ENCODE measurements at places on chromosomes 1 and 21.

- no peak for DNase-seq
Observed at GRCh38 chr1:75257424-75257823, 123.2 kb downstream of the LHX8 start.

DNA sequence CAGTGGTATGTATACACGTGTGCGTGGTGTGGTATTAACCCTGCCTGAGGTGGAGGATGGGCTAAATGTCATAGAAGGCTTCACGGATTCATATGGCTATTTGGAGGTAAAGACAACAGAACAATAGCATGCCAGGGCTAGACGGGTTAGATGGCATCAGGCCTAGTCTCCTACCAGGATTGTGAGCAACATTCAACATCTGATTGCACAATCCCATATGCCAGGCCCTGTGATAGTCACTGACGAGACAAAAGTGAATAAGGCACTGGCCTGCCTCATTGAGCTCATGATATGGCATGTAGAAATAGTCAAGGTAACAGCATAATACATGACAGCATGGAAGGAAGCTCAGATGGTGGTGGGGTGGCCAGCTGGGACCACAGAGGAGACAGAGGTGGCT, 167.1 kb upstream of the BEND5 start:
- no peak for DNase-seq

GRCh38 chr1:247273013-247273412, 17.1 kb downstream of the VN1R5 start:
- DNase-seq: no peak

DNA sequence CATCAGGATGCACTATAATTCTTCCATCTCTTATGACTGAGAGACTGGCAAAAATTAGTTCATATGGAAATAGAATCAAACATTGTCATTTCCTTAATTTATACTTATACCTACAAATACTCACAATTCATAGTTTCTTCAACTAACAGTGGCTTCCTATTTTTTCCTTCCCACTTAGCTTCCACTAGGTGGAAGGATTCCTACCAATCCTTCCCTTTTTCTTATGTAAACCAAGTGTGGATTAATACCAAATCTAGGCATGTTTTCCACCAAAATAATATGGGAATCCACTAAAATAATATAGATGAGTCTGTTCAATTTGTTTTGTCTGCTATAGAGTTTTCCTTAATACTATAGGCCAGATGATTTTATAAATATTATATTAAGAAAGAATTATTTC, 1537.1 kb downstream of the PLA2G4A start:
- DNase-seq: no peak

DNA sequence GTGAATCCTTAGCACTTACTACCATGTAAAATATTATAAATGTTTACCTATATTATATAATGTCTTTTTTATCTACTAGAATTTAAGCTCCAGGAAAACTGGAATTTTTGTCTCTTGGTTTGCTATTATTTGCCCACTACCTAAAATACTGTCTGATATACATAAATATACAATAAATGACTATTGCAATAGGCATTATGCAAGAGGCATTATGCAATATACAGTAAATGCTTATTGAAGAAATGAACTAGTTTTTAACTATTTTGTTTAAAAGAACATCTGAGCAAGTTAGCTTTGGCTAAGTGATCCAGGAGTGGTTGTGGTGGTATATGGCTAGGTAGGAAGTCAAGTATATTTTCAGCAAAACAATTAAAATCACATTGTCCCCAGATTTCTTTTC, 640.2 kb upstream of the PKN2 start:
- no peak for DNase-seq

DNA sequence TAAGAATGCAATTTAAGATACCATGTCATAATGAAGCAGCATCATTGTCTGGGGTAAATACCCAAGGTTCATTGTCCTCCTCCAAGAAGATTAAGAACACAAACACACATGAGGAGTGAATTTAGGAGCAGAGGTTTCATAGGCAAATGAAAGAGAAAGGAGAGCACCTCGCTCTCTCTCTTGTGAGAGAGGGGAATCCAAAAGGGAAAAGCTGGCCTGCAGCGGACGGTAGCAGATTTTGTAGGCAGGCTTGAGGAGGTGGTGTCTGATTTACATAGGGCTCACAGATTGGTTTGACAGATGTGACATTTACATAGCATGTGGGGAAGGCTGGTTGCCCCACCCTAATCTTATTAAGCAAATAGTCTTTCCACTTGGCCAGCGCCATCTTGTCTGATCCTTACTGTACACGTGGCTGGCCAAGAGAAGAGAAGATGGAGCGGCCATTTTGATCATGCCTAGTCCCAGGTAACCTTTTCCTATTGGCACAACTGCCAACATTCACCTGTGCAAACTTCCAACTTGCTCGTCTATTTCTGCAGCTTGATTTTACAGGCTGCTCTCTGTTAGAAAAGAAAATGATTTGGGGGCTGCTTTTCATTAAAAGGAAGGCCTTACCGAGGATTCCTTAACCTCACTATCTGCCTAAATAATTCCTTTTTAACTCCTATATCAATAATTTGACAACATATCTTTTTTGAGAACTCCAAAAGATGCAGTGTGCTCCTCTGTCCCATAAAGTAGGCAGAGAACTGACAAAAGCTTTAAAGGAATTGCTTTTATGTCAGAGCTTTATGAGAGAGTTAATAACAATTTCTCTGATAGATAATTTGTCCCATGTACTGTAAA, 16.0 kb upstream of the LRRC7 start:
- no peak for DNase-seq

- no peak for DNase-seq
Observed at GRCh38 chr1:227033880-227034279, 93.8 kb downstream of the COQ8A start.

GRCh38 chr1:4837031-4837600, 182.7 kb downstream of the AJAP1 start:
- DNase-seq: no peak

GRCh38 chr1:81559662-81560350, 240.9 kb upstream of the ADGRL2 start:
- DNase-seq: no peak

DNA sequence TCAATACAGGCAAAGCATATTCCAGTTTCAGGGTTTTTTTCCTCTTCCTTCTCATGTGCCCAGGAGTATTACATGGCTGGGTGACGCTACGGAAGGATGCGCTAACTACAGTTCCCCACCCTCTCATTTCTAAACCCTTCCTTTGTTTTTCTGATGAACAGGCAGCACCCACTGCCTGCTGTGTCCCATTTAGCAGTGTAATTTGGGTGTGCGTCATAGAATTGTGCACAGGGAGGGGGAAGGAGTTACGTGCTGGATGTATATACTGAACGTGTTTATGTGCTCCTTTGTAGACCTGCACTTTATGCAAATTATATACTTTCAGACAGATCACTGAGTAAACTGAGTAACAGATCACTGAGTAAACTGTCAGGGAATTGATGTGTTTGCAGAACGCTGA, 44.5 kb downstream of the ELAPOR1 start:
- no peak for DNase-seq

GRCh38 chr1:39976732-39977131, 21.8 kb downstream of the MFSD2A start:
- no peak for DNase-seq

DNA sequence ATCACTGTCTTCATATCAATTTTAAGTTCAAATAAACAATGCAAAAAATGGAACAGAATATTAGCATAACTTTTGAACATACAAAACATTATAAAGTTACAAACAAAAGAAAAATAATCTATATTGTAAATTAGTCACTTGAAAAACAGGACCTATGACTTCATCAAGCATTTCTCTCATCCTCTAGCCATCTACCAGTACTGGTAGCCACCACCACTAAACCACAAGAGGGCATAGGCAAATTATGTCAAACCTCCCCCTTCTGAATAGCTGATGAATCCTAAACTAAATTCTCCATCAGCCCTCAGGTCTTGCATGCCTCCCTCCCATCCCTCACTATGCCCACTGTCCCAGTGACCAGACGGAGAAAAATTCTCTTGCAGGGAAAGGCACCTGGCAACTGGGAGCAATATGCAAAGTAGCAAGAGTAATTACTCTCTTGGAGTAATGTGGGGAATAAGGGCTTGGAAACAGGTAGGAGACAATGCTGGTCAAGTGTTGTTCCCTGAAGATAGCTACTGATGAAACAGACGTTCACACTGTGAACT, 37.1 kb downstream of the SSX2IP start:
- DNase-seq: no peak

DNA sequence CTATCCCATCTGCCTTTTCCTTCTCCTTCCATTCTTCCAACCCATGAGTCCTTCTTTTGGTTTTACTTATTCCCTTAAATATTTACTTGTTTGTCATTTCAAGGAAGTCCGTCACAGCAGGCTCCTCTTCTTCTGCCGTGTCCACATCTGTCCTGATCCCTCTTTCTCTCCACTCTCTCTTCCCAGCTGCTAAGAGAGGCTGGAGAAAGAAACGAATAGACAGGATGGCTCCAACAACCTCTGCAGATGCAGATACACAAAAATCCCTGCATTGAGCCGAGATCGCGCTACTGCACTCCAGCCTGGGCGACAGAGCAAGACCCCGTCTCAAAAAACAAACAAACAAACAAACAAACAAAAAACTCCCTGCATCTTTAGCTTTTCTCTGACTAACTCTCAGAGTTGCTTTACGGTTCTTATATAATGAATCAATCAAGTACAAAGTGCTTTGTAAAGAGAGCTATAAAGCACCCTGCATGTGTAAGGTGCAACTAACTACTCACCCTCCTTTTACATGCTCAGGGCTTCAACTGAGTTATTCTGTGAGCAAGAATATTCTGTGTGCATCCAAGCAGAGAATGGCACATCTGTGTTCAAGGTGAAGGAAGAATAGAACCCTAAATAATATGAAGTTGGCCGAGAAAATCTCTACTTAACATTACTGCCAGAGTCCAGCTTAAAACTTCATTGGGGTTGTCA, 3.8 kb upstream of the SAMD13 start:
- DNase-seq: no peak

GRCh38 chr1:181768211-181768929, 285.1 kb downstream of the CACNA1E start:
- DNase-seq: no peak

DNA sequence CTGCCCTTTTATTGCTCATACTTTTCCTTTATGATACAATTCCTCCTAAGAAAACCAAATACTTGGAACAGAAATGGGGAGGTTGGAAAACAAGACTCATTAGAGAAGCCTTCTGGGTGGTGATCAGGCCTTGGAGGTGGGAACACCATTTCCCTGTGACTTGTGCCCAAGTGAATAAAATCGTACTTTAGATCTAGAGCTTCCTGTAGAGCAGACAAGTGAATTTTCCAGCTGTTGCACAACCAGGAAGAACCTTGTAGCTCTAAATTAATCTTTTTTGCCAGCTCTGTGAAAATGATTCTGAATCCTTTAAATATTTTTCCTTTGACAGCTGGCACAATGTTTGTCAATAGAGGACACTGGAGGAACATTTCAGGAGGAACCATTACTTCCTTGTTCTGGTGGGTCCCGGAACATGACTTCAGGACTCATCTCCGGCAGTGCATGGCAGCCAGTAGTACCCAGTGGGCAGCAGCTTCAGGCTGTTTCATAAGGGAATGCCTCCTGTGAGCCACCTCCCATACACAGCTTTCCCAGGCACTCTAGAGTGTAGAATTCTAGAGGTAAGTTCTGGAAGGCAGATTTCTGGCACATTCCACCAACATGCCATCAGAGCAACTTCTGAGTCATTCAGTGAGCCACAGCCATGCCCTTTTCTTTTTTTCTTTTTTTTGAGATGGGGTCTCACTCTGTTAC, 5.5 kb upstream of the SNAPIN start:
- DNase-seq: no peak
